Activated T-helper 2 cell treated with anti-CD3 and anti-CD28 coated beads, Interferon-gamma antibody, Interleukin-2, Interleukin-4, amounts not matched to agents 10 μg/mL and 5 μg/mL and 100 μg/mL, durations not matched to agents 14 hours and 24 hours and 36 hours (primary cell): ENCODE measurements at places on chromosomes 13 and 19. TPM values are rescaled to one million over a fixed set of nuclear protein-coding genes. Genes with fewer than 3 reads are reported as not detected.

The CGB3 gene
- not detected in 2 replicates for total RNA-seq

The RGL3 gene
- total RNA-seq: not detected in 2 replicates

The MBD3L3 gene
- total RNA-seq: not detected in 2 replicates

DNA sequence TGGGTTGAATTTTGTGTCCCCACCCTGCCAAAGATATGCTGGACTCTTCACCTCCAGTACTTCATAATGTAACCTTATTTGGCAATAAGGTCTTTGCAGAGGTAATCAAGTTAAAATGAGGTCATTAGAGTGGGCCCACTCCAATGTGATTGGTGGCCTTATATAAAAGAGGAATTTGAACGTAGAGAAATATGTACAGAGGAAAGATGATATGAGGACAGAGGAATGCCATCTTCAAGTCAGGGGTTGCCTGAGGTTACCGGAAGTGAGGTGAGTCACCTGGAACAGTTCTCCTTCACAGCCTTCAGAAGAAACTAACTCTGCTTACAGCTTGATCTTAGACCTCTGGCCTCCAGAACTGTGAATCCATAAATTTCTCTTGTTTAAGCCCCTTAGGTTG, 69.9 kb downstream of the GPC5 start:
- DNase-seq: no peak

DNA sequence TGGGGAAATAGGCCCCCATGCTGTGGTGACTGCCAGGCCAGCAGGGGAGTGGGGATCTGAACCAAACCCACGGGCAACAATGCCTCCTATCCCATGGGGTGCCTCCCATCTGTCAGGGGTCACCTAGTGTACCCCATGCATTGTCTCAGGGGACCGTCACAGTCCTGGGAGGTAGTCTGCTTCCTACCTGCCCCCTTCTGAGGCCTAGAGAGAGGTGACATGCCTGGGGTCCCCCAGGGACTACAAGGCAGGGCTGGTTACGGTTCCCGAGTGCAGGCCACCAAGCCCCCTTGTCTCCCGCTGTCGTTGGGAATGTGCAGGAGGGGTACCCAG, 11.1 kb downstream of the NDUFB7 start:
- no peak for DNase-seq

DNA sequence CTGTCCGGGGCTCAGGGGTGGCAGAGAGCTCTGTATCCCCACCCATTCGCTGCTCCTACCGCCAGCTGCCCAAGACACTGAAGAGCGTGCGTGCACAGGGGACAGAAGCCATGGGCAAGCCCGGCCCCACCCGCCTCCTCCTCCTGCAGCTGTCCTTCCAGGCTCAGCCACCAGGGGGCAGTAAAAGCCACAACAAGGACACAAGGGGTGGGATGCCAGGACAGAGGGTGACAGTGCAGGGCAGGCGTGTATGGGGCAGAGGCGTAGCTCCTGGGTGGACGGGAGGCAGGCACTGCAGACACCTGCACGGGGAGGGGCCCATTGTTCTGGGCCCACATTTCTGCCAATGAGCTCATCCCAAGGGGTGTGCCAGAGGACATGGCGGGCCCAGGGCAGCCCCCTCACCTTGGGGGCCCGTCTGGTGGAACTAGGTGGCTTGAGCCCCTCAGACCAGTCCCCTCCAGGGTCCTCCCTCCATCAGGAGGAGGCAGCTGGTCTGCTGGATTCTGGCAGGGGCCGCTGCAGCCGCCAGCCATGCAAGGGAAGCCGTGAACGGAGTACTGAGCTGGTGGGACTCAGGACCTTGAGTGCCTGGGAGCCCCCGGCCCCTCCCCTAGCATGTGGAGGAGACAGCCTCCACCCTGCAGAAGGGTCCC, 61.2 kb downstream of the MLLT1 start:
- peak; percentile 74 for DNase-seq

DNA sequence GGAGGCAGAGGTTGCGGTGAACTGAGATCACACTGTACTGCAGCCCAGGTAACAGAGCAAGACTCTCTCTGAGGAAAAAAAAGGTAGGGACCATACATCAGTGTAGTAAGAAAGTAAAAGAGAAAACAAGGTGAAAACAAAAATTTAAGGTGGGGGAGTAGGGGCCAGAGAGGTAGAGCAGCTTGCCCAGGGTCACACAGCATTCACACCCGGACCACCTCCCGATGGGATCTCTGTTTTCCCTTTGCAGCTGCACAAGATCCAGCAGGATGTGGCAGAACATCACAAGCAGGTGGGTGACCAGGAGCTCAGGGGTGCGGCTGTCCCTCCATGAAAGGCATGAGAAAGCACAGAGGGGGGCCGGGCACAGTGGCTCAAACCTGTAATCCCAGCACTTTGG, 4.5 kb downstream of the TLE6 start:
- DNase-seq: no peak

GRCh38 chr13:25281193-25281934, 5.9 kb downstream of the MTMR6 start:
- DNase-seq: no peak

DNA sequence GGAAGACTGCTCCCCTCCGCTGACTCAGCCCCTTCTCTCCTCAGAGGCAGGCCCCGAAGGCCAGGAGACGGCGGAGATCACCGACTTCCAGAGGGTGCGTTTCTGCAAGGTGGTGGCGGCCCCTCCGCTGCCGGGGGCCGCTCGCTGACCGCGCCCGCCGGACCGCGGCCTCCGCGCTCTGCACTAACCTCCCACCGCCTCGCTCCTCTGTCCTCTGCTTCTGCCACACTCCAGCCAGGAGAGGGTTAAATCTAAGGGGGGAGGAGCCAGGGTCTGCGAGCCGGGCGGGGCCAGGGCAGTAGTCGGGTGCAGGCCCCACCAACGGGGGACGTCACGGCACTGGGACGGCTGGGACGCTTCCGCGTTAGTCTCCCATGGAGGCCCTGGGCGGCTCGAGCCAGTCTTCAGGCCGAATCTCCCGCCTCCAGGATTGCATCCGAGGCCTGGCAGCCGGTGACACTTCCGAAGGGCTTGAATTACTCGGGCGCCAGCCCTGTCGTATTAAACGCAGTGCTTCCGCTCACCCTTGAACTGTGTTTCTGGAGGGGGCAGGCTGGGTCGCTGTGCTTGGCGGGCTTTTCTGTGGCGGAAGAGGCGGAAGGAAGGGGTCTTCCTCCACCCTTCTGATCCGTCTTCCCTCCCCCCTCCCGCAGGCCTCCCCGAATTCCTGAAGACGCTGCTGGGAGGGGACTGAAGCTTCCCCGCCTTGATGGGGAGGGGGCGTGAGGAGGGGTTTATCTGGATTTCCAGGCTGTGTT, 1.2 kb upstream of the INAFM1 start:
- peak; percentile 88 for DNase-seq

- DNase-seq: no peak
Observed at GRCh38 chr19:13181747-13182388, 31.7 kb downstream of the IER2 start.

GRCh38 chr19:40244579-40245317, 18.3 kb upstream of the CCNP start:
- DNase-seq: no peak

GRCh38 chr13:91400063-91400399, 1.6 kb downstream of the GPC5 start:
- no peak for DNase-seq
